Stomach (tissue), 19 donors: ENCODE measurements at places on chromosomes 16 and 17. TPM values are rescaled to one million over a fixed set of nuclear protein-coding genes. Genes with fewer than 3 reads are reported as not detected.

FOXN1 gene
- not detected for polyA plus RNA-seq

DNA sequence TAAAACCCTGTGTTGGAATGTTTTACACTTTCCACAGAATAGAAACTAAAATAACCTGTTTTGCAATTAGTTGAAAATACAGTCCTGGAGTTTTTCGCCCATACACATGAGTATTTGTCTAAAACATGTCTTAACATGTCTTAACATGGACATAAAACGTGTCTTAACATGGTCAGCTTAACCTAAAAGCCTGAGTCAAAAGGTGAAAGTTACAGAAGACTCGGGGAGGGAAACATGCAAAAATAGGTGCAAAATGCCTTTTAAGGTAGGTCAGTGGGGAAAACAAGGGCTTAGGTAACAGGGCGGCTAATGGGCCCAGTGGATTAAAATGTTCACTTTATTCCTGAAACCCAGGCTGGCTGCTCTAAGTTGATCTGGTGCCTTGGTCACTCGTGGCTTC, 56.1 kb upstream of the RBL2 start:
- H3K27me3 ChIP-seq = peaks cover 6% of the 10 kb centered on the region
- no peaks in the 10 kb centered on the region for H3K36me3 ChIP-seq
- DNase-seq = no peak
- H3K27ac ChIP-seq = no peak overlapping the region
- H3K4me1 ChIP-seq = peaks cover 4% of the 10 kb centered on the region

MPV17L gene
- 3.1 TPM for polyA plus RNA-seq

- H3K36me3 ChIP-seq = no peaks in the 10 kb centered on the region
- no peaks in the 10 kb centered on the region for H3K27me3 ChIP-seq
- no peak overlapping the region for H3K4me3 ChIP-seq
- H3K4me1 ChIP-seq = peaks cover 96% of the 10 kb centered on the region
- DNase-seq = no peak
These were observed 50.9 kb upstream of the GSE1 start for GRCh38 chr16:85562093-85562786.

- H3K27ac ChIP-seq = peak overlapping the region; percentile 67
- DNase-seq = no peak
- no peaks in the 10 kb centered on the region for H3K27me3 ChIP-seq
- H3K4me3 ChIP-seq = no peak overlapping the region
- no peaks in the 10 kb centered on the region for H3K36me3 ChIP-seq
- H3K4me1 ChIP-seq = peaks cover 63% of the 10 kb centered on the region
These were observed 2.3 kb upstream of the XAF1 start for GRCh38 chr17:6753546-6753945.

DNA sequence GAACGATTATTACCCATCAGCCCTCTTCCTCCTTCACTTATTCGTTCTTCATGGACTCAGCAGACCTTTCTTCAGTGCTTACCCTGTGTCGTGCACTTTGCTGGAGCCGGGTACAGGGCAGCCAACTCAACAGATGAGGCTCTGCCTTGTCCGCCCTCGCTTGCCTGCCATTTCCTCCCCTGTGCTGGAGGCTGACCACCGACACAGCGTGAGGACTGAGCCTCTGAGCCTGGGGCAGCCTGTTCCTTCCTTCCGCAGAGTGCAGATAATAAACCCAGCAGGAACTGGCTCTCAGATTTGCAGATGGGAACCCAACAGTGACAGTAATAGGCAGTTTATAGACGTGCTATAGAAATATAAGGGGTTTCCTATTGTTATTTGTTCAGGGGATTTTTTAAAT, 7.0 kb upstream of the SLC39A11 start:
- no peak for DNase-seq
- H3K36me3 ChIP-seq = no peaks in the 10 kb centered on the region
- no peaks in the 10 kb centered on the region for H3K27me3 ChIP-seq
- no peak overlapping the region for H3K4me3 ChIP-seq
- no peak overlapping the region for H3K27ac ChIP-seq

DNA sequence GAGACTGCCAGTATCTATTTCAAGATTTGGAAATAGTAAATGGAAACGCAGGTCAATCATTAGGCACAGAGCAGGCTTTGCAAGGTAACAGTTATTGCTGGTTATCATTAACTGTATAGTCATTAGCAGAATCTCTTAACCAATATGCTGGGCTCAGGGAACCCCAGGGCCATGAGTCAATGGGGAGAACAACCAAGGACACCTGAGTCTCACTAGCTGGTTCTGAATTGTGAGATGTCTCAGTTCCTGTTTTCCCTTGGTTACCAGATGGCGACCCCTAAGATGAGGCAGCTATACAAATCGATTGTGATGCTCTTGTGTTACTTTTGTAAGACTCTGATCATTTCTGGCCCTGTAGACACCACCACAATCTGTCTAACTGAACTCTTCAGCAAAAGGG, 385.3 kb downstream of the HAPSTR1 start:
- H3K4me3 ChIP-seq = no peak overlapping the region
- no peak overlapping the region for H3K27ac ChIP-seq
- DNase-seq = no peak
- H3K36me3 ChIP-seq = no peaks in the 10 kb centered on the region
- no peaks in the 10 kb centered on the region for H3K4me1 ChIP-seq

- H3K27ac ChIP-seq = no peak overlapping the region
- H3K4me3 ChIP-seq = no peak overlapping the region
- peaks cover 1% of the 10 kb centered on the region for H3K27me3 ChIP-seq
- no peaks in the 10 kb centered on the region for H3K36me3 ChIP-seq
These were observed 38.2 kb upstream of the TAC4 start for GRCh38 chr17:49886036-49886435.

DNA sequence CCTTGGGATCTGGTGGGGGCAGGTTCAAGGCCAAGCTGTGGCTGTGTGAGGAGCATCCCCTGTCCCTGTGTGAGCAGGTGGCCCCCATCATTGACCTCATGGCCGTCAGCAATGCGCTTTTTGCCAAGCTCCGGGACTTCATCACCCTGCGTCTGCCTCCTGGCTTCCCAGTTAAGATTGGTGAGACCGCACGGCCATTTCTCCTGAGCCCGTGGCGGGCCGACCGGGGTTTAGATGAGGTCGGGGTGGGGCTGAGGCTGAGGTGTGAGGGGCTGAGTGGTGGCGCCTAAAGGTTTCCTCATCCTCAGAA, 10.7 kb downstream of the CORO6 start:
- no peak overlapping the region for H3K27ac ChIP-seq
- H3K4me3 ChIP-seq = no peak overlapping the region
- peaks cover 45% of the 10 kb centered on the region for H3K4me1 ChIP-seq
- peaks cover 41% of the 10 kb centered on the region for H3K27me3 ChIP-seq
- no peak for DNase-seq

ZNF19 gene
- polyA plus RNA-seq = 1.8 TPM

PRRT2 gene
- polyA plus RNA-seq = 0.83 TPM

GRCh38 chr16:64948056-64948455, 173.8 kb downstream of the CDH11 start:
- no peak overlapping the region for H3K27ac ChIP-seq
- no peak for DNase-seq
- H3K36me3 ChIP-seq = peaks cover 22% of the 10 kb centered on the region
- no peaks in the 10 kb centered on the region for H3K27me3 ChIP-seq

DNA sequence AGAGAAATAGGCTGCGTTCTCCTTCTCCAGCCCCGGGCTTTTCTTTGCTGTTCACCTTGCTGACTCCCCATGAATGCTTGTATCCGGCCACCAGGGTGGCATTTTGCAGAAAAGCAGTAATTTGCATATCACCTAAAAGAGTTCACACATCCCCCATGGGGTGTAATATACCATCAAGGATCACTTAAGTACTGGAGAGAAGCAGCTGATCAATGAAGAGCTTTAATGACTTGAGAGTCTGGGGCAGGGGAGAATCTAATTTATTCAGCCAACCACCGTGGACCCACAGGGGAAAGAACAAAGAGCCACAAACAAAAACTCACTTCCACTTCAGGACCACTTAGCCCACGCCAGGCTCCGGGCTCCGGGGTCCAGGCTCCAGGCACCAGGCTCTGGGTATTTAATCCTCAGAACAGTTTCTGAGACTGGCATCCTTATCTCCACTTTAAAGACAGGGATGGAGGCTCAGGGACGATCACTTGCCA, 33.9 kb upstream of the SEC14L1 start:
- DNase-seq = no peak
- H3K36me3 ChIP-seq = no peaks in the 10 kb centered on the region
- H3K27me3 ChIP-seq = no peaks in the 10 kb centered on the region
- peak overlapping the region; percentile 75 for H3K27ac ChIP-seq

ZNF785 gene
- 5.4 TPM for polyA plus RNA-seq

GRCh38 chr17:79612468-79613194, 1.8 kb upstream of the RBFOX3 start:
- H3K4me3 ChIP-seq = no peak overlapping the region
- H3K4me1 ChIP-seq = peaks cover 9% of the 10 kb centered on the region
- peaks cover 31% of the 10 kb centered on the region for H3K27me3 ChIP-seq
- DNase-seq = peak; percentile 70
- no peak overlapping the region for H3K27ac ChIP-seq
- H3K36me3 ChIP-seq = no peaks in the 10 kb centered on the region

DNA sequence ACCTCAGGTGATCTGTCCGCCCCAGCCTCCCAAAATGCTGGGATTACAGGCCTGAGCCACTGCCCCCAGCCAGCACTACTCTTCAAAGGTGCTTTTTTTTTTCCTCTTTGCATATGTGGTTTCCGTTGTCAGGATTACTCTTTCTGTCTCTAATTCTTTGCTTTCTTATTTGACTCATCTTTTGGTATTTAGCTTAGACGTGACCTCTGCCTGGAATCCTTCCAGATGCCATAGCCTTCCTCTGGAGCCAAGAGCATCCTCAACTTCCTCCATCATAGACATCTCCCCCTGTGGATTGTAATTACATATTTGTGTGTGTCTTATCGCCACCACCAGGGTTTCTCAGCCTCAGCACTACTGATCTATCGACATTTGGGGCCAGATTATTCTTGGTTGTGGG, 84.4 kb upstream of the XYLT1 start:
- peaks cover 4% of the 10 kb centered on the region for H3K27me3 ChIP-seq
- DNase-seq = no peak
- H3K27ac ChIP-seq = no peak overlapping the region
- no peaks in the 10 kb centered on the region for H3K4me1 ChIP-seq
- no peak overlapping the region for H3K4me3 ChIP-seq

CAPNS2 gene
- polyA plus RNA-seq = not detected

SAMD14 gene
- 1.6 TPM for polyA plus RNA-seq

GRCh38 chr16:1175566-1176279, 22.8 kb downstream of the CACNA1H start:
- H3K4me3 ChIP-seq = no peak overlapping the region
- H3K27ac ChIP-seq = peak overlapping the region; percentile 86
- no peaks in the 10 kb centered on the region for H3K27me3 ChIP-seq

HS3ST3B1 gene
- polyA plus RNA-seq = 1.5 TPM

- H3K27ac ChIP-seq = peak overlapping the region; percentile 84
- H3K27me3 ChIP-seq = no peaks in the 10 kb centered on the region
- peaks cover 23% of the 10 kb centered on the region for H3K4me1 ChIP-seq
- H3K36me3 ChIP-seq = peaks cover 5% of the 10 kb centered on the region
- peak overlapping the region; percentile 63 for H3K4me3 ChIP-seq
- DNase-seq = no peak
These were observed 607 bp downstream of the KATNIP start for GRCh38 chr16:27550582-27550920.

DNA sequence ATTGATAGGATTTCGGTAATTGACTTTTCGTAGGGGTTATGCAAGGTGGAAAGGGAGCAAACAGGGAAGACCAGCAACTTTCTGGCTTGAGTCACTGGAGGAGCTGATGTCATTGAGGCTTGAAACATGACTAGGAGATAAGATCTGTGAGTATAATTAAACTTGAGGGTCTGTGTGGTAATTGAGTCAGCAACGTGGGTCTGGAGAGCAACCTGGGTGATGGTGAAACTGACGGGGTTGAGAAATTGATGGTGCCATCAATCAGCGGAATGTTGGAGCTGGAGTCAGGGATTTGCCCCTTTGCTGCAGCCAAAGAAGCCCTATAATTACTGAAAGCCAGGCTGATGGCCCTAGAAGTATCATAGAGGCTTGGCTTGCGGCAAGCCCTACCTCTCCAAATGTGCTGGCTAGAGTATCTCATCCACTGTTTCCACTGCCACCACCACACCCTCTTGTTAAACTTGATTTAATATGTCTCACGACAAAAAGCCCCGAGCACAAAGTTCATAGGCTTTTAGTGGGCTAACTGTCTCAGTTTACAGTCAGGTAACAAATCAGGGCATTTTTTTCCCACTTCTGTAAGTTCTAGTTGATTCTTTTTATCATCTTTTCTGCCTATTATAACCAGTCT, 186.9 kb upstream of the ELAC2 start:
- H3K36me3 ChIP-seq = no peaks in the 10 kb centered on the region
- no peaks in the 10 kb centered on the region for H3K27me3 ChIP-seq
- H3K4me1 ChIP-seq = no peaks in the 10 kb centered on the region
- no peak overlapping the region for H3K27ac ChIP-seq
- no peak for DNase-seq
- no peak overlapping the region for H3K4me3 ChIP-seq

WFDC1 gene
- polyA plus RNA-seq = 19.4 TPM

VTN gene
- polyA plus RNA-seq = 1.1 TPM

ADAMTS18 gene
- polyA plus RNA-seq = not detected

DNA sequence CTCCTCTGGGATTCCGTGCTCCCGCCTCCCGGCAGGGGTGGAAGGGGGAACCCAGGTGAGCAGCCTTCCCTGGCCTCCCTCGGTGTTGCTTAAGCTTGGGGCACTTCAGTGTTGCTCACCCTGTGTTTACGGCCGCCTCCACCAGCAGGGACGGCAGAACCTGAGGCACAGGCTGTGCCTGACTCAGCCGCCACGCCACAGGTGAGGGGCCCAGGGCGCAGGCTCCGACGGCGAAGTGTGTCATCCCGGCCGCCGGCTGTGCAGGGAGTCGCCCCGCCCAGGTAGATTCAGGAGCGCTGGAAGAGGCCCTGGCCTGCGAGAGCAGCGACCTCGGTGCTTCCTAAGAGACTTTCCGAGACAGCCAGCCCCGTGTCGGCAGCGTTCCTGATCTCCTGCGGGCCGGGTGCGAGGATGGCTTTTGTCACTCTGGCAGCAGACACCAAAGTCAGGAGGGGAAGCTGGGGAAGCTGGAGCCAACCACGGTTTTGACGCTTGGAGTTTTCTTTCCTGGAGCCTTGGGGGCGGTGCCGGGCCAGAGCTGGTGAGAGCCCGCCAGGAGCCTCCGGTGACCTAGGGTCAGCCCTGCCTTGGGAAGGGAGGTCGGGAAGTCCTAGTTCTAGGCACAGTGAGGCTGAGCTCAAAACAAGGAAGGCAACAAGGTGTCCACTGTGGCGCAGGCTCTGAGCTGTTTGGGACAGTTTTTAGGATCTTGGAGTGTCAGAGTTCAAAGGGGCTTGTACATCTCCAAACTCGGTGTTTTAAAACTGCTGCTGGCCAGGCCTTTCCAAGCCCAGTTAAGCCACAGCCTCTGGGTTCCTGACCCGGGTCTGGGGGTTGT, 2.1 kb downstream of the GSE1 start:
- H3K4me3 ChIP-seq = peak overlapping the region; percentile 78
- H3K27ac ChIP-seq = peak overlapping the region; percentile 98
- H3K27me3 ChIP-seq = no peaks in the 10 kb centered on the region

GRCh38 chr17:72416054-72416675, 295.3 kb downstream of the SOX9 start:
- peaks cover 12% of the 10 kb centered on the region for H3K4me1 ChIP-seq
- H3K27me3 ChIP-seq = no peaks in the 10 kb centered on the region
